ENCODE measurements at places on chromosomes 16 and 17. TPM values are rescaled to one million over a fixed set of nuclear protein-coding genes. Genes with fewer than 3 reads are reported as not detected.

Gene SECTM1
- total RNA-seq = 0.78 TPM

Gene UBE2O
- total RNA-seq = 30.3 TPM

Gene SMURF2
- total RNA-seq = 78.5 TPM

Gene BCL6B
- 1.4 TPM for total RNA-seq

Gene CDH16
- total RNA-seq = not detected

Gene ZG16
- total RNA-seq = not detected

Gene WDR81
- 10.8 TPM for total RNA-seq
